Brain (organoid and tissue), 16 donors: ENCODE measurements at places on chromosomes 11 and 22.
A peak's percentile ranks its signal among the peaks of the same experiment; 100 is the strongest.

- DNase-seq: peak; percentile 85
Measured at GRCh38 chr11:67384851-67385366, 6.9 kb upstream of the RAD9A start.

GRCh38 chr22:50691521-50691920, 18.9 kb downstream of the SHANK3 start:
- peak; percentile 40 for DNase-seq

DNA sequence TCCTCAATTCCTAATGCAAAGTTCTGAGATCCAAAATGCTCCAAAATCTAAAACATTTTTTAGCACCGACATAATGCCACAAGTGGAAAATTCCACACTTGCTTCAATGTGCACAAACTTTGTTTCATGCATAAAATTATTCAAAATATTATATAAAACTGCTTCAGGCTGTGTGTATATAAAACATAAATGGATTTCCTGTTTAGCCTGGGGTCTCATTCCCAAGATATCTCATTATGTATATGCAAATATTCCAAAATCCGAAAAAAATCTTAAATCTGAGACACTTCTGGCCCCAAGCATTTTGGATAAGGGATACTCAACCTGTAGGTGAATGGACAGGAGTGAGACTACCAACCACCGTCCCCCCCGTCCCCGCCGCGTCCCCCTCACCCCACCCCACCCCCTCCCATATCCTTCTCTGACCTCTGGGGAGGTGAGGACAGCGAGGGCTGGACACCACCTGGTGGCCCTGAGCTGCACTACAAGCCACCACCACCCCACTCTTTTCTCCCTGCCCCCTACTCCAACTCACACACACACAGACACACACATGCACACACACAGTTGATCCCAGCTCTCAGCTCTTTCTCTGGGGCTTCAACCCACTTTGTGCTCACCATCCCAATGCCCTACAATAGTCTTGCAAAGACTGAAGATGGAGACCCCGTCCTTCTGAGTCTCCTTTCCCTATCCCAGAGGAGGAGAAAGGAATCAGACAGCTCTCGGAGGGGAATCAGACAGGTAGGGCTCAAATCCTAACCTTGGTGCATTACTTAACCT, 101.0 kb downstream of the PDE2A start:
- DNase-seq: no peak

DNA sequence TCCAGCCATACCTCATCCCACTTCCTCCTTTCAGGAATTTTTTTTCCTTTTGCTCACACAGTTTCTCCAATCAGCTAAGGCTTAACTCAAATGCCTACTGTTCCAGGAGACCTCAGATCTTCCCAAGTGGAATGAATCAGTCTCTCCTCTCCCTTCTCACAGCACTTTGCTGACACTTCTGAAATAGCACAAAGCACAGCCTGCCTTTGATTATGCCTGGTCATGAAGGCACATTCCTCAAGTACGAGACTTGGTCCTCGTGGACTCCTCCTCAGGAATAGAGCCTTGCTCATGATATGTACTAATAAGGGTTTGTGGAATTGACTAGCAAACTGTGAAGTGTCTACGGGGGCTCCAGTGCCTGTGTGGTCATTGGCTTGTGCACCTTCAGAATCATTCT, 176.7 kb upstream of the TENM4 start:
- DNase-seq: no peak

DNA sequence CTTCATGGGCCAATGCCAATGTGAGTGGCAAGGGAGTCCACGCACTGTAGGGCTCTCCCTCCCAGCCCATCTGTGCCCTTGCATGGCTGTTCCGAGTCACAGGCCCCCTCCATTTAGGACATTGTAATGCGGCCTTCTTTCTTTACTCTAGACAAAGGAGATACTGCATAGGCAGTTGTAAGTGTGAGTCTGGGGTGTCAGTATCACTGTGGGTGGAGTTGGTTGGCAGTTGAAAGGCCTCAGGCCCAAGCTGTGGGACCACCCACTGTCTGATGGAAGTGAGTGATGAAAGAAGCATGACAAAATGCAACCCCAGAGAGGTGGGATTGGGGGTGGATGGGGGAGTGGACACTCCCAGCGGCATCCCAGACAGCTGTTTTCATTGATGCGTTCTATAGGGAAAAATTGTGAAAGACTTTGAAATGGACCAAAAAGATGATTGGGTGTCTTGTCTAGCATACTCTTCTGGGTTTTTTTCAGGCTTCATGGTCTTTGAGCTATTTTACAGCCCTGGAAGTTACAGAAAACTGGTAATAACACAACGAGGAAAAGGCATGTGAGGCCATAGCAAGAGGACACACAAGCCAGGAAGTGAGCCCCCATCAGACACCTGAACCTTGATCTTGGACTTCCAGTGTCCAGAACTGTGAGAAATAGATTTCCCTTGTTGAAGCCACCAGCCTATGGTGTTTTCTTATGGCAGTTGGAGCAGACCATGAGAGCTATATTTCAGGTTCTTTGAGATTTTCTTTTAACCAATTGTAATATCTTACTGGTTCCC, 114.6 kb downstream of the NECTIN1 start:
- DNase-seq: no peak

GRCh38 chr11:87460279-87460678, 422.5 kb downstream of the TMEM135 start:
- no peak for DNase-seq

DNA sequence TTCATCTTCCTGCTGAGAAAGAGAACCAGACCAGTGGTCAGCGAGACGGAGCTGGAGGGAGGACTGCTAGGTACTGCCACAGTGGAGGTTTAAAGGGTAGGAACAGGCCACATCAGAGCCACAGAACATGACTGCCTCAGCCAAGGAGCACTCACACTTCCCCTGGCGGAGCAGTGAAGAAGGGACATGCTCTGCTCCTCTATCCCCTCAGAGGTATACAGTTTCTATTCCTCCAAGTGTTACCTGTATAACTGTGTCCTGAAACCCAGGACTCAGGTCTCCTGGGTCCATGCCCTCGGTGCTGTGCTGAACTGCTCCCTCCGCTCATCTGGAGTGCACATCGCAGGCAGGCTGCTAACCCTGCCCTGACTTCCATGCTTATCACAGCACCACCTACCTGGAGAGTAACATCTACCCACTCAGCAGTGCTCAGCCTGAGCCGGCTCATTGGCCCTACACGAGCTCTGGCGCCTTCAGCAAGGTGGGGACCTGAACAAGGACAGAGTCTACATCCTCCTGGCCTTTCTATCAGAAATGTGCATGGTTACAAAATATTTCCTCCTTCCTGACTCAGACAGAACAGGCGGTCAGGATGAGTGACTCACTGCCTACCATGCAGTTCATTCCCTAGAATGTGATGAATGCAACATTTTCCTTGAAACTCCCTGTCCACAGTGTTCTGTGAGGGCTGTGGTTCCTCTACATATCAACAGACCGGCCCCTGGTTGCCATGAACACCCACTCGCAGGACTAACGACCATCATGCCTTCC, 52.9 kb downstream of the C11orf58 start:
- no peak for DNase-seq

DNA sequence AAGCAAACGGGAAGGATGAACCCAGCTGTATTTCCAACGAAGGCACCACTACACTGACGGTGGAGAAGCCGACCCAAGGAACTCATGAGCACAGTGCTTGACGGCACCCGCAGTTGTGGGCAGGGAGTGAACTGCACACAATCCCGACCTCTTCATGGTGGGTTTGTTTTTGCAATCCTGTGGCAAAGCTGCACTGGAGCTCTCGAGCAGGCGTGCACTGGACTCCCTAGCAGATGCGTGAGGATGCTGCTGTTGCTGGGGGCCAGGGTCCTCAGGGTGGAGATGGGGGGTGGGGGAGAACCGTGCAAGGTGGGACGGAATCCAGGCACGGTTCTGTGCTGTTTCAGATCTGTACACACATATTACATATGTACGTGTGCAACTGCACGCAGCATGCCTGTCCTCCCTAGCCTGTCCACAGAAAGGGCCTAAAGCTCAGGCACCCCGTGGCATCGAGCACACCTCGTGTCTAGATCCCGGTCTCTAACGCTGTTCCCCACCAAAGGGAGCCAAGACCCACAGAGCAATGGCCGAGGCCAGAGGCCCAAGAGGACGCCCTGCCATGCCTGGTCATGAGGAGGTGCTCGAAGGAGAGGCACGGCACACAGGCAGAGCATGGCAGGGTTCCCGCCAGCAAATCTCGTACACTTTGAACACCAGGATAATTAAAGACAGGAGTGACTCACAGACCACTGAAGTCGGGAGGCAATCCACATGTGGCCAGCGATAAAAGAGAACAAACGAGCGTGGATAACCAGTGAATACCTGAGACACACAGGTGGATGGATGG, 17.6 kb downstream of the ALG12 start:
- DNase-seq: no peak

GRCh38 chr11:67584881-67585873, 1.6 kb downstream of the GSTP1 start:
- DNase-seq: no peak

GRCh38 chr11:8328231-8328794, 64.6 kb upstream of the LMO1 start:
- no peak for DNase-seq

DNA sequence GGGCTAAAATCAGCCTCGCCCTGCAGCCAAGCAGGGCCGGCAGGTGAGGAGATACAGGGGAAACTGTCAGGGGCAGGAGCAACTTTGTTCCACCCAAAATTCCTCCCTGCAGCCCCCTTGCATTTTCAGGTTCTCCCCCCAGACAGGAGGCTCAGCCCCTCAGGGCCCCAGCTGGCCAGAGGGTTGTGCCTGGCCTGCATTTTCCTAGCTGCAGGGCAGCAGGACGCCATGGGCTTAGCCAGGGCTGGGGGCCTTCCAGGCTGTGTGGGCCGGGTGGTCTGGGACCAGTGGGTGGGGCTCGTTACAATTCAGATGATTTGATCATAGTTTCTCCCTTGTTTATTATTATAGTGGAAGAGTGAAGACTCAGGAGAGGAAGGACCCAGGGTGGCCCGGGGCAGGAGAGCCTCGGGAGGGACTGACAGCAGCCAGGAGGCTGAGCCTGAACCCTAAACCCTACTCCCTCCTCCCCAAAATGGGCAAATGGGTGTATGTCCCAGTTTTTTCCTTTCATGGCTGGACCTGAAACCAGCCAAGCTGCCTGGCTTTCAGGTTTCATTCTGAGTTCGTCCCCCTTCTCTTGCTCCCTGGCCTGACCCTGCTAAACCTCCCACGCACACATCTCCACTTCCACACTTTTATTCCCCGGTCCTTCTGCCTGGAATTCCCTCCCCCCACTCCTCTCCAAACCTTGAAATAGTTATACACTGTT, 40.0 kb downstream of the AHNAK start:
- DNase-seq: no peak

- DNase-seq: peak; percentile 49
Measured at GRCh38 chr11:22169833-22170232, 23.1 kb upstream of the ANO5 start.

GRCh38 chr11:134921938-134922337, 509.9 kb upstream of the B3GAT1 start:
- DNase-seq: no peak
